Large intestine (tissue), 12 donors: ENCODE measurements at places on chromosomes 7 and 10. TPM values are rescaled to one million over a fixed set of nuclear protein-coding genes. Genes with fewer than 3 reads are reported as not detected.

MLXIPL gene
- 195 TPM for polyA plus RNA-seq

EPO gene
- 0.19 TPM for polyA plus RNA-seq

GRCh38 chr7:104795086-104795485 is 218.9 kb upstream of the KMT2E start:
- no peak for DNase-seq

PDCD4 gene
- 297 TPM for polyA plus RNA-seq

GLI3 gene
- polyA plus RNA-seq = 5.4 TPM

SLC13A4 gene
- 1.1 TPM for polyA plus RNA-seq

PNLIP gene
- 0.12 TPM for polyA plus RNA-seq

MSMB gene
- polyA plus RNA-seq = 0.25 TPM

GRCh38 chr7:91288208-91288824 is 24.1 kb downstream of the FZD1 start:
- no peak for DNase-seq

DNA sequence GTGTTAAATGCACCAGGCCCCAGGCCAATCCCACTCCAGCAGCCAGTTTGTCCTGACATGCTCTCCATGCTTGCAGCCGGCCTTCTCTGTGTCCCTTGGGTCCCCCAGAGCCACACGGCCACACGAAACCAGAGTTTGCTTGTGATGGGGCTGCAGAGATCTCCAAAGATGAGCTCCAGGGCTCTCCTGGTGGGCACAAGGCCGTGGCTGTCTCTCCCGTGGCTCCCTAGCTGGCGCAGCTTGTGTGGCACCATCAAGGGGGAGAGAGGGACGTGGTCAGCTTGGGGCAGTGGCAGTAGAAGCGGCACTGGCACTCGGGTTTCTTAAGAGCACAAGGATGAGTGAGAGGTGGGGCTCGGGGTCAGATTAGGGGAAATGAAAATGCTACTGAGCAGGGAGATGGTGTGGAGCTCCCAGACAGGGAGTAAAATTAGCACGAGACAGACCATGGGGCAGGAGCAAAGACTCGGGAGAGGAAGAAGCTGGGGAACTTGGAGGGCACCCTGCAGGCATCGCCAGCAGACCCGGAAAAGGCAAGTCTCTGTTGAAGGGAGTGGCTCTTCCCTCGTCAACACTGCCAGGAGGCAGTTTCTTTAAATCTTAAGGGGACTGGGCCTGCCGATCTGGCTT is 572.5 kb upstream of the FOXK1 start:
- DNase-seq = no peak

DNA sequence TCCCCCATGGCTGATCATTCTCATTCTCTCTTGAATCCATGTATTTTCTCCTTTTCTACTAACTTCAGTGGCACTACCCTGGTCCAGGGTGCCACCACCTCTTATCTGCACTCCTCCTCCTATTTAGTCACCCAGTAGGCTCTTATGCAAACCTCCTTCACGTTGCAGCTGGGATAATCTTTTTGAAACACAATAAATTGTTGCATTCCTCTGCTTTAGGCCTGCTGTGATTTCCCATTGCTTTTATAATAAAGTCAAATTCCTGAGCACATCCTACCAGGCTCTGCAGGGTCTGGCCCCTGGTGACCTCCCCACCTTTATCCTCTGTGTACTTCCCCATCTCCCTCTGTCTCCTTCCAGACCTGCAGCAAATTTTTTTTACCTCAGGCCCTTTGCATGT is 112.7 kb upstream of the KIAA1217 start:
- DNase-seq = no peak

DNA sequence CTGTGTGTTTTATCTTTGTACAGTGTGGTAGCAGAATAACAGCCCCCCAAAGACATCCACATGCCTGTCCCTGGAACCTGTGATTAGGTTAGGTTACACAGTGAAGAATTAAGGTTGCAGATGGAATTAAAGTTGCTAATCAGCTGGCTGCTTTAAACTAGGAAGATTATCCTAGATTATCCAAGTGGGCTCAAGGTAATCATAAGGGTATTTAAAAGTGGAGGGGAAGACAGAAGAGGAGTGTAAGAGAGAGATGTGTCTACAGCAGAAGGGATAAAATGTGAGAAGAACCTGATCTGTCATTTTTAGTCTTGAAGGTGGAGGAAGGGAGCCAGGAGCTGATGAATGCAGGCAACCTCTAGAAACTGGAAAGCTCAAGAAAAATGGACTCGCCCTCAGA is 117.6 kb downstream of the ARHGAP22 start:
- no peak for DNase-seq

DNA sequence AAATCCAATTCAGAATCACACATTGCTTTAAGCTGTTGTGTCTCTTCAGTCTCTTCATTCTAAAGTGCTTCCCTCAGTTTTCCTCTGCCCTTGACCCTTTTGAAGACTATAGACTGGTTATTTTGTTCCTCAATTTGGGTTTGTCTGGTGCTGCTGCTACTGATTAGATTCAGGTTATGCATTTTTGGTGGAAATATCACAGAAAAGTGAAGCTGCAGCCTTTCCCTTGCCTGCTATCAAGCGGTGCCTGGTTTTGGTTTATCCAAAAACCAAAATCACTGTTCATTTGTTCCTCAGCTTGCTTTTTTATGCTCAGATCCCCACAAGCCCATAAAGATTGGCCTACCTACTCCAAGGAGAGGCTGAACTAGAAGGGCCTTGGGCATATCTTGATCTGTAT is 55.2 kb downstream of the ELMO1 start:
- DNase-seq = no peak

CUZD1 gene
- 0.90 TPM for polyA plus RNA-seq

FGL2 gene
- polyA plus RNA-seq = 50.6 TPM

DNA sequence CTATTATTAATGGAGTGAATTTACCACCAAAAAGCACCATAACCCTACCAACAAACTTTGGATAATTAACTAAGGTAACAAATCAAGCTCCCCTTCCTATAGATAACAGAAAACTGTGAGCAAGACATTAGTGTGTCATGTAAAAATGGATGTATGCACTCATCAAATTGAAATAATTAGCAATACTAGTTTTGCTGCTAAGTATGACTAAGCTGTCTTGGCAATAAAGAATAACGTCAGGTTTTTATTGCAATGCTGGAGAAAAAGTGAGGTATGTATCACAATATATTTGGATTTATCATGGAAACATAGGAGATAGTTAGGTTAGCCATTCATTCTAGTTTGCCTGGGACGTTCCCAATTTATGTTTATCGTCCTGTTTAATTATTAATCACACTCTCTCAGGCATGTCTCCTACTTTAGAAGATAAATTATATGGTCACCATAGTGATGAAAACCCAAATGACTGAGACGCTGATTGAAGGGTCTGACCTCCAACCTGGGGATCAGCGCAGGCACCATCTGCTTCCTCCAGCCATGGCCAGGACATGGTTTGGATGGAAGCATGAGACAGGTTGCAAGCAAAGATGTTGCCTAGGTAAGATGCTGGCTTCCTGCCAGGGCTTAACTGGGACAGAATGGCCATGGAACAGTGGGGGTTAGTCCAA is 125.6 kb downstream of the FANK1 start:
- DNase-seq = no peak

DNA sequence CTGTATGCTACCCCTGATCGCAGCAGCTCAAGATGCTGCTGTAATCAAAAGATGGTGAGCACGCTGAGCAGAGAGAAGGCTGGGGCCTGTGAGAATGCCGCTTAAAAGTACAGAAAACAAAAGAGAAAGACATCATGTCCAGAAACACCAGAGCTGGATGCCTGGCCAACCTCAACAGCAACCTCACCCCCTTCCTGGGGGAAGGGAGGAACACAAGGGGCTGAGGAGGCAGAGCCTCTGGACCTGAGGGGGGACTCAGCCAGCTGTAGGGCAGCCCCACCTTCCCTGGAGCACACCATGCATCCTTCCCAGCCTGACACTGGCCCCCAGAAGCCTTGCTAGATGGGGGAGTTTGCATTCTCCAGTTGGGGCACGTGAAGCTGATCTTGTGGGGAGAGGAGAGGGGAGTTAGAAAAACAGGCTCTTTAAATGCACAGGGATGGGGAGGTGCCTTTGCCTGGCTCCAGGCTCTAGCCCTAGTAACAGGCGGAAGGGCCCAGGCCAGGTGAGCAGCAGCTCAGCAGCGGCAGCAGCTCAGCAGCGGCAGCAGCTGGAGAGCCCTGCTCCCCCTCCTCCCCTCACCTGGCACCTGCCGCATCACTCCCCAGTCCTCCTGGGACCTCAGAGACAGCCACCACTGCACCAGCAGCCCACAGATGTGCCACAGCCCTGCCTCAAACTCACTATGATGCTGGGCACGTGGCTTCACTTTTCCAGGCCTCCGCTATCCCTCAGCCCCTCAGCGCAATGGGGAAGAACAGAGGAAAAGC is 156.3 kb downstream of the NEURL1 start:
- DNase-seq = no peak

- DNase-seq = no peak
Observed at GRCh38 chr10:110134917-110135316, 72.5 kb upstream of the MXI1 start.

DNA sequence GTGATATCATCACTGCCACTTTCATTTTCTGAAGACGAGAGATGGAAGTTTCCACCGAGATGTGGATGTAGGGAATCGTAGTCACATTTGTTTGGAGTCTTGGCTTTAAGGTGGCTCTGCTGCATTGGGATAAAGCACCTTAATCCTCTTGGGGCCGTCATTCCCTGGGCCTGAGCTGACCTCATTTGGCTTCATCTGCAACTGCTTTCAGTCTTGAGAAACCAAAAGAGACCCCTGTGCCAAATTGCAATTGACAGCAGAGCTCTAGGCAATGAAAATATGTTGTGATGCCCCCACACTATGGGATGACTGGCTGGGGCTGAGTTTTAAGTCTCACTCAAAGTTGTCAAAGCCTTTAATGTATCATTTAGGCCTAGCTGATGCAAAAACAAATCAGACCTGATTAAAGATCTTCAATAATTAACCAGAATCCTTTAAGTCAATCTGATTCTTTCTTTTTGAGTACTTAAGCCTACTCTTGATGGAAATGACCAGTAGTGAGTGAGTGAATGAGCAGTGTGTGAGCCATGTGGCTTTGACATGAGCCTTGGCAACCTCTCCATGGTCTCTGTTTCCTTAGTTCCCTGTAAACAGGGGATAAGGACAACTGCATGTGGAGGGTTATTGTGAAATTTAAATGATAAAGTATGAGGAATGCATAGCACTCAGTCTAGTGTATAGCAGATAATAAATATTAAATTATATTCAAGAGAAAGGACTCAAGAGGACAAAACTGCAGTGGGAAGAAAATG is 155.0 kb downstream of the BMPER start:
- no peak for DNase-seq

DNA sequence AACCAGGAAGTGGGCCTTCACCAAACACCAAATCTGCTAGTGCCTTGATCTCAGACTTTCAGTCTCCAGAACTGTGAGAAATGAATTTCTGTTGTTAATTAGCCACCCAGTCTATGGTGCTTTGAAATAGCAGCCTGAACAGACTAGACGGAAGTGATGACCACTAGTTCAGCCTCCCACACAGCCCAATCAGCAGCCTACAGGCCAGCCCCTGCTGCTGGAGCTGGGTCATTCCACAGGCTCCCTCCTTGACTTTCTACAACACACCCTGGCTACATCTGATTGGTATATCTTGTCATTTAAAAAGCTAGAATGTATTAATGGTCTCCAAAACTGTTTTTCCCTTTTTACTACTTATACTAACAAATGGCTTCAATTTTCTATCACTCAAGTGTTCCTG is 277.2 kb upstream of the TAC1 start:
- no peak for DNase-seq

DNA sequence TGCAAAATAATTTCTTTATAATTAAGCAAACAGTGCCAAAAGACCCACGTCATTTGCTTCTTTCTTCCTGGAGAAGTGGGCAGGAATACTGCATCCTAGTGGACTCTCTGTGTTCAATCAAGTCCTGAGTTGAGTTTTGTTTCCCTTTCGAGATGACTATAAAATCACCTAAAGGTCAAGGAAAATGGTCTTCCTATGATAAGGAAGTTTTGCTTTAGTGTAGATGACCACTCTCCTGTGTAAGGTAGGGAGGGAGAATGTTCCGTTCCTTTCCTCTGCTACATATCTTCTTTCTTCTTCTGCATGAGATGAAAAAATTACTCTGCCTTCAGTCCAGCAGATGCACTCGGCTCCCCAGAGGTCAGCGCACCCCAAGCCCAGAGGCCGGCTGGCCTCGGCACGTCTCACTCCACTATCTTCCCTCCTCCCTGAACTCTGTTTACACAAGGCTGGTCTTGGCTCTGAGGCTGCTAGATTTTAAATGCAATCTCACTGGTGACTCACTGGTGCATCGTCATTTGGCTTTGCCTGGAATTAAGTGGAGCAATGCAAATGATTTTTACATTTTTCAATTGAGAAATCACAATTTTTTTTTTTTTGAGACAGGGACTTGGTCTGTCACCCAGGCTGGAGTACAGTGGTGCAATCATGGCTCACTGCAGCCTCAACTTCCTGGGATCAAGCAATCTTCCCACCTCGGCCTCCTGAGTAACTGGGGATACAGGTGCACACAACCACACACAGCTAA is 18.6 kb upstream of the VDAC2 start:
- peak; percentile 71 for DNase-seq

WIPF3 gene
- polyA plus RNA-seq = 21.9 TPM

DNA sequence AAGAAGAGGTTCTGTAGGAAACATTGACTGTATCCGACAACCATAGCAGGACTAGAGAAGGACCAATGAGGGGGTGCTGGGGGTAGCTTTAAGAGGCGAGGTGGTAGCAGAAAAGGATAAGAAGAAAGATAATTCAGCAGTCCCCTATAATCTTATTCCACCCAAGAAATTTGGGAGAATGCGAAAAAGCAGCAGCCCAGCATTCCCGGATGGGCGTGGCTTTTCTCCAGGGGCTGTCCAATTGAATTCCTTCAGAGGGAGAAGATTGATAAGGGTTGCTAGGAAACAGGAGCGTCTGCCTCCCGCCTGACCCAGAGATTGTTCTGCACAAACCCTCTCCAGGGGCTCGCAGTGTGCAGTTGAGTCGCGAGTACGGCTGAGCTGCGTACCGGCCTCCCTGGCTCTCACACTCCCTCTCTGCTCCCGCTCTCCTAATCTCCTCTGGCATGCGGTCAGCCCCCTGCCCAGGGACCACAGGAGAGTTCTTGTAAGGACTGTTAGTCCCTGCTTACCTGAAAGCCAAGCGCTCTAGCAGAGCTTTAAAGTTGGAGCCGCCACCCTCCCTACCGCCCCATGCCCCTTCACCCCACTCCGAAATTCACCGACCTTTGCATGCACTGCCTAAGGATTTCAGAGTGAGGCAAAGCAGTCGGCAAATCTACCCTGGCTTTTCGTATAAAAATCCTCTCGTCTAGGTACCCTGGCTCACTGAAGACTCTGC is at the start of gene GRM3:
TSS of gene GRM3 (plus strand) at position 349 of the 721 bp plus-strand sequence. CDS start 121,237 bp downstream, outside the sequence.
- DNase-seq = no peak

- no peak for DNase-seq
Observed at GRCh38 chr10:67819768-67820204, 18.2 kb downstream of the DNAJC12 start.

DNA sequence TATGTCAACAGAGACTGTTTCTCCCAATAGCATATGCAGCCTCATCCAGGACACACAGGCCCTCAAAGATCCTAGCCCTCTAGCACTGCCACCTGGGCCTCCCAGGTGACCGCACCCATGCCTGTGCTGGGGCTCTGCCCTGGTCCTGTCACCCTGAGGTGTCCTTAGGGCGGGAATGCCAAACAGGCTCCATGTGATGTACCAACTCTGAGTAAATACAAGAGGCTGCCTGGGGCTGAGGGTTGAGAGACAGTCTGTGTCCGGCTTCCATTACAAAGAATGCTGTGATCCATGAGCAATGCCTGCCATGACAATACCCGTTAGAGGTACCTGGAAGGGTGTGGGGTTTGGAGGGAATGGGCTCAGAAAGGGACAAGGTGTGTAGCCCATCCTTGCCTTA is 83.0 kb upstream of the KAT6B start:
- no peak for DNase-seq

RHOBTB1 gene
- 21.8 TPM for polyA plus RNA-seq

- DNase-seq = no peak
Observed at GRCh38 chr10:34033078-34033477, 698.6 kb upstream of the NRP1 start.

GRCh38 chr7:20435305-20435704 is 104.6 kb downstream of the ITGB8 start:
- DNase-seq = no peak
